NCI-H1105 (cell line): ENCODE measurements at places on chromosomes 2 and 18.

- DNase-seq: no peak
Measured at GRCh38 chr2:199663157-199663556, 187.8 kb downstream of the FTCDNL1 start.

GRCh38 chr18:2237706-2238105, 333.6 kb downstream of the METTL4 start:
- no peak for DNase-seq

- no peak for DNase-seq
Measured at GRCh38 chr2:34664266-34664665, 1065.2 kb upstream of the FAM98A start.

DNA sequence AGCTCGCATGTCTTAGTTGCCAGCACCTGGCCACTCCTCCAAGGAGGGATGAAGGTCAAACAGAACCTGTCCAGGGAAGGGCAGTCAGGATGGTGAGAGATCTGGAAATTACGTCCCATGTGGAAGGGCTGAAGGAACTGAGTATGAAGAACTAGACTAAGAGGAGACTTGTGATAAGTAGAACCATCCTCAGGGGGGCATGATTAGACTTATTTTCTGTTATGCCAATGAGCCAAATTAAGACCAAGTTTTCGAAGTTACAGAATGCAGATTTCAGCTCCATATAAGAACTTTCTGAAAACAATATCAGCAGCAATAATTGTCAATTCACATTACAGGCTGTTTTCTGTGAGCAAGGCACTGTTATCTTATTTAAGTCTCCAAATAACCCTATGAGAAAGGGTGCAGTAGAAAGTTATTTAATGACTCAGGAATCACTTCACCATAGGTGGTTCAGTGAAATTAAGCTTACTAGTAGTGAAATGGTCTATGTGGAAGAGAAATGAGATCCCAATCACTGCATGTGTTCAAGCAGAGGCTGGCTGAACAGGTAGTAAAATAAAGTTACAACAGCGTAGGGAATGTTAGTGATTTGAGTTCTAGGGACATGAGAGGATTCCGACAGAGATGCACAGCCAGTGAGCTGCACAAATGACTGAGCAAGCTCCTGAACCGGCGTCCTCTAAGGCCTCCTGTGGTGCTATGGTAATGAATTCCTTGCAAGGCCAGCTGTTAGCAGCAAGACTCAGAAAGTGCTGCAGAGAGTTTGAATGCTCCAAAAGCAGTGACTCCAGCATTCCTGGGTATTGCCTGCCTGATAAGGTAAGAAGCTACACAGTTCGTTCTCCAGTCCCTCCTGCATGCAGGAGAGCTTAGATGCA, 4.5 kb upstream of the DYM start:
- no peak for DNase-seq

- no peak for DNase-seq
Measured at GRCh38 chr2:76197842-76198448, 487.2 kb upstream of the GCFC2 start.

- no peak for DNase-seq
Measured at GRCh38 chr2:132489150-132489549, 72.5 kb downstream of the GPR39 start.

GRCh38 chr18:50472941-50473340, 86.9 kb upstream of the MAPK4 start:
- no peak for DNase-seq

- DNase-seq: no peak
Measured at GRCh38 chr2:237434866-237435311, 20.9 kb upstream of the COL6A3 start.

- no peak for DNase-seq
Measured at GRCh38 chr2:173452416-173452815, 97.7 kb downstream of the CDCA7 start.

DNA sequence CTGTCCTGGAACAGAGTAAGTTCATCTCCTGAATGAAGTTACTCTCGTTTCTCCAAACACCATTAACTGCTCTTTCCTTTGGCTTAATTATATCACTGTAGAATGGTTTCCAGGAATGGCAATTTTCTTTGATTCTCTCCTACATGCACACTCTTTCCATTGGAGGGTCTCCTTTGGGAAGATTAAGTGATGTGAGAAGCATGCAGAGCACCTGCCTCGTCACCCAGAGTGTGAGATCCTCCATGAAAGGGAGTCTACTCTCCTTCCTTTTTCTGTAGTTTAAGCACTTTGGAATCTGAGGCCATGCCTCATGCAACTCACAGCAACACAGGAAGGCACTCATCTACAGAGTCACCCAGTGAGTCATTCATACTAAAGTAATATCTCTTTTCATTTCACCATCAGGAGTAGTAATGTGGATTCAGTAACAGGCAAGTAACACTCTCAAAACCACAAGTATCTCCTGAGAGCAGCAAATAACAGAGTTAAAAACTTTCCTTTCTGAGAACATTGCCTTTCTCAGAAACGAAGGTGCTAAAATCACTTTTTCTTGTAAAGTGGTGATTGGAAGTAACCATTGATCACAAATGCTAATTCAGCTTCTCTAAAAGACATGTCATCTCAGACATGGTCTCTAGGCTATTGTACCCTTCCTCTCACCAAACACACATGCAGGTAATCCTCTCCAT, 52.8 kb upstream of the IL1RL1 start:
- DNase-seq: no peak

DNA sequence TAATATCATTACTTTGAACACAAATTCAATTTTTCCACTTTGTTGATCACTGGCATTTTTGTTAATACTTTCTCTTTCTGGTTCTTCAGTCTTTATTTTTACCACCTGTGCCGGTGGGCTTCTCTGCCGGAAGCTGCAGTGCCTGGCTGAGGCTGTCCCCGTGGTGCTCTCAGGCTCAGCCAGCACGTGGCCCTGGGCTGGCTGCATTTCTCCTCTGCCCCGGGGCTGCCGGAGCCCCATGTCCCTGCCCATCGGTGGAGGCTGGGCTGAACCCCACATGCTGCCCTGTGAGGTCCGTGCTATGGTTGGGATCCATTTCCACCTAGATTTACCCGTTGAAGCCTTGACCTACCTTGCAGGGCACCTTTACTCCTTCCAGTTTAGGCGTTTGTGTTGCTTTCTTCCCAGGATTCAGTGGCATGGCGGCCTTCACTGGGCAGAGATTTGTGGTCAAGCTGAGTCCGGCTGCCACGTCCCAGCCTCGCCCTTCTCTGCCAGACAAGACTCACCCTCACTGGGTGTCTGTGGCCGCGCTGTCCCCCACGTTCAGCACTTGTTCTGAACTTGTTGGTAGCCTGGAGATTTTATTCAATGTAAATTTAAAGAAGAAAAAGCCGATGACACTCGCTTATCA, 12.8 kb upstream of the TMEM18 start:
- no peak for DNase-seq

DNA sequence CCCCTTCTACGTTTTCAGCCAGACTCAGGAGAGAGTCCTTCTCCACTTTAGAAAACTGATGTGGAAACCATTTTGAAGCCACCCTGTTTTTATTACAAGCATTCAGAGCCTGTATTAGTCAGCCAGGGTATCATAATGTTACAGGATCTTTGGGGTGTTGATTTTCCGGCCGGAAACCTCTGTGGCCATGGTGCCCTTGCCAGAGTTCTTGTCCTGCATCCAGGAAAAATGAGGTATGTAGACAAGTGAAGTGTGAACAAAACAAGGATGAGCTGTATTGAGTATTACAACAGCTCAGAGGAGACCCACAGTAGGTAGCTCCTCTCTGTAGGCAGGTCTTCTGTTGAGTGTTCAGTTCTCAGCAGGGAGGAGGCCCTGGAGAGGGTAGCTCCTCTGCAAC, 241.0 kb upstream of the COPS8 start:
- no peak for DNase-seq

- no peak for DNase-seq
Measured at GRCh38 chr2:73292316-73292905, 937 bp downstream of the EGR4 start.

DNA sequence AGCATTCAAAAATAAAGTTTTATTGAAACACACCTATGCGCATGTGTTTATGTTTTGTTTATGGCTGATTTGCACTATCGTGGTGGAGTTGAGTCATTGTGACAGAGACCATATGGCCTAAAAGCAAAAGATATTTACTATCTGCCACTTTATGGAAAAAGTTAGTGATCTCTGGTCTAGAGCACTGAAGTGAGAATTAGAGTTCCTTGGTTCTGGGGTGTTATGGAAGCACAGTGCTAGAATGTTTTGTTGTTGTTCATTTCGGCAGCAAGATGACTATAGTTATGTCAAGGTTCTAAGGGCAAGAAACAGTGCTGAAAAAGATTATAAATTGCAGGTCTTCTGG, 416.5 kb downstream of the SLC4A3 start:
- DNase-seq: no peak
